ENCODE measurements at places on chromosomes 6 and 20. TPM values are rescaled to one million over a fixed set of nuclear protein-coding genes. Genes with fewer than 3 reads are reported as not detected.

- no peak overlapping the region for H3K27ac ChIP-seq
- H3K27me3 ChIP-seq = peaks cover 7% of the 10 kb centered on the region
- no peaks in the 10 kb centered on the region for H3K36me3 ChIP-seq
Observed at GRCh38 chr6:14366872-14367271, 249.3 kb downstream of the CD83 start.

DNA sequence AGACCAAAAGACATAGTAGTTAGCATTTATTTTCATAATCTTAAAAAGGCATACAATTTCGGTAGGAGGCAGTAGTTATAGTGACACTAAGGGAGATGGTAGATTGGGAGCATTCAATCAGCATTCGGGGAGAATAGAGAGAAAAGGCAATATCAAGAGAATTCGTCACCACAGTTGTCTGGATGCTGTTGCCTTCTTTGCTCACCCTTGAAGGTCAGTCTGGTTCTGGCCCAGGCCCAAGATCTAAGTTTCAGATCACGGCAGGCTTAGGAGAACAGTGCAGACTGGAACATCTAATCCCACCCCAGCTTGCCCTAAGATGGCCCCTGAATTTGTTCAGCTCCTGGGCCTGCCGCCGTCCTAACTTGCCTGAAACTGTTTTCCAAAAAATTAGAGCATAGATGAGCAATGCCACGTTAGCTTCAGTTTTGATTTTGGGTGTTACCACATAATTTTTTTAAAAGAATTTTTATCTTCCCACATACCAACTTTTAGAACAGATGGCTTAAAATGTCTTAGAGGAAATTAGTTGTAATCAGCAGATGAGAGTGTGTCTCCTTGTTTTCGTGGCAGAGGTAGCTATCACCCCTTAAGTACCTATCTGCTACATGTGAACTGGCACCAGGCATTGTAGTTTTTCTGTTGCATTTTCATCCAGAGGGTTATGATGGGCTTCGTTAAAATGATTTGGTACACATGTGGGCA lies 8.3 kb upstream of the CEP85L start:
- peaks cover 43% of the 10 kb centered on the region for H3K4me1 ChIP-seq
- peak overlapping the region; percentile 24 for H3K4me3 ChIP-seq
- DNase-seq = no peak

DNA sequence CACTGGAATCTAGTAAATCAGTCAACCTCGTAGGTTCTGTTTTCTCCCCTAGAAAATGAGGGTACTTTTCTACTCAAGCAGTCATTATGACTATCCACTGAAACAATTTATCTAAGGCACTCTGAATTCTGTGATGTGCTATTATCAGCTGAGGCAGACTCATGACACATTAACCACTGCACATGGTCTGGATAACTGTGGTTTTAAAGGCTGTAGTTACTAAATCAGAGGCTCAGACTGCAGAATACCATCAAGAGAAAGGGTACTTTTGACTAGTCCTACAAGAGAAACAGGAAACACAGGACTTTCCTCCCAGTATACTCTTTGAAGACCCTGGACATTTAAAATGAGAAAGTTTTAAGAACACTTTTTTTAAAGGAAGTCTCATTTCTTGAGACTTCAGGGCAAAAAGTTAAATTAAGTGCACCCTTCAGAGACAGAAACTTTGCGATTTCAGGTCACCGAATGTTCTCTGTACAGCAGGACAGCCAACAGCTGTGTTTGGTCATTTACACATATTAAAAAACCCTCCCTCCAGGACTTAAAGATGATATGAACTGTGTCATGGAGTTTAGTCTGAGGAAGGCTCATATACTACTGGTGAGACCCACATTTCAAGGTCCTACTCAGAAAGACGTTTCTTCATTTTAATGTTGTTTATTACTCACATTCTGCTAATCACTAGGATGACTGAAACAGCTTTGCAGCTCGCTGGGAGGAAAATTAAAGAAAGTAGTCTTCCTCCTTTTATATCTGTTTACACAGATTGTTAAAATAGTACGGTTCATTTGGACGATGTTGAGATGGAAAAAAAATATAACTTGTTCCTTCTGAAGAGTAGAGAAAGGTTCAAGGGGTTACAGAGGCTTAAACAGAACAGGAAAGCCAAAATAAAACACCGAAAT lies 19.9 kb downstream of the ATXN1 start:
- no peak for DNase-seq
- H3K27ac ChIP-seq = no peak overlapping the region
- peak overlapping the region; percentile 4 for H3K4me3 ChIP-seq
- peaks cover 46% of the 10 kb centered on the region for H3K4me1 ChIP-seq
- peaks cover 35% of the 10 kb centered on the region for H3K36me3 ChIP-seq

- no peaks in the 10 kb centered on the region for H3K36me3 ChIP-seq
- no peaks in the 10 kb centered on the region for H3K4me1 ChIP-seq
- H3K4me3 ChIP-seq = no peak overlapping the region
- peaks cover 9% of the 10 kb centered on the region for H3K27me3 ChIP-seq
Observed at GRCh38 chr20:20205141-20205861, 153.0 kb downstream of the CFAP61 start.

GRCh38 chr20:47417245-47418068 lies 61.0 kb upstream of the ZMYND8 start:
- H3K4me1 ChIP-seq = peaks cover 31% of the 10 kb centered on the region
- peak overlapping the region; percentile 61 for H3K27ac ChIP-seq
- no peaks in the 10 kb centered on the region for H3K27me3 ChIP-seq
- H3K4me3 ChIP-seq = no peak overlapping the region

Gene DUSP22
- total RNA-seq = 49.1 TPM

Gene MROH8
- 2.0 TPM for total RNA-seq
